ENCODE measurements at places on chromosomes 5 and 9.
A peak's percentile ranks its signal among the peaks of the same experiment; 100 is the strongest.

DNA sequence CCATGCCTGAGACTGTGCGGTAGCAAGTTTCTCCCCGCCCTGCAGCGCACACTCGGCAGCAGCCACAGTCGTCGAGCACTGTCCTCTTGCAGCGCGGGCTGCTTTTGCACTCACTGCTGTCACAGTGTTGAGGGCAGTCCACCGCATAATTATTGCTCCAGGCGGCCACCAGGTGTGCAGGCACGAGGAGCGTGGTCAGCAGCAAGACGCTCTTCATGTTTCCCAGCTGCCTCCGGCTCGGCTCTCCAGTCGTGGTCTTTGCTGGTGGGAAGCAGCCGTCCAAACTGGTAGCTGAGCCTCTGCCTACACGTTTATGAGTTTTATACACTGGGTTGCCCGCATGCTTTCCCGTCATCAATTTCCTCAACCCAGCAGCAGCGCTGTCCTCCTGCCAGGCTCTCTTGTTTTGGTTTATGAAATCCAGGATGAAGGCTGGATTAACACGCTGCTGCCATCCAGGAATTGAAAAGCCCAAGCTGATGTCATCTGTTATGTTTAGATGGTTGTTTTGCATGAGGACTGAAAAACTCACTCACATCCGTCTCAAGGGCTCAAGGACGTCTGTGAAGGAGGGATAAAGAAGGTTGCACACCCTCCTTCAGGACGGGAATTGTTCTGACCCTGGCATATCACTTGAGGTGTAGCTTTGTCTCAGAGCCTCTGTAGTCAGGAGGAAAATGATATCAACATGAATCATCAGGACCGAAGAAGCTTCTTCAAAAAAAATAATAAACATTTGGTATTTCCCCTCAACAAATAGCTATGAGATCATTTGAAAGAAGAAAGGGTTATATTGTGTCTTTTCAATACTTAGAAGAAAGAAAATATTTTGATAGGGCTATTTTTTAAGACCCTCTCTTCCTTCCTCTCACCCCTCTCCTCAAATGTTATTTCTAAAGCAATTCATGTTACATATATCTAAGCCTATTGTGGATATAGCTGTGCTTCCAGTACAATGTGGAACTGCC, at the start of gene ESM1:
Gene ESM1 (minus strand): TSS at position 293 of the 968 bp plus-strand sequence. CDS start 76 bp downstream, at position 217.
- peak; percentile 68 for DNase-seq

DNA sequence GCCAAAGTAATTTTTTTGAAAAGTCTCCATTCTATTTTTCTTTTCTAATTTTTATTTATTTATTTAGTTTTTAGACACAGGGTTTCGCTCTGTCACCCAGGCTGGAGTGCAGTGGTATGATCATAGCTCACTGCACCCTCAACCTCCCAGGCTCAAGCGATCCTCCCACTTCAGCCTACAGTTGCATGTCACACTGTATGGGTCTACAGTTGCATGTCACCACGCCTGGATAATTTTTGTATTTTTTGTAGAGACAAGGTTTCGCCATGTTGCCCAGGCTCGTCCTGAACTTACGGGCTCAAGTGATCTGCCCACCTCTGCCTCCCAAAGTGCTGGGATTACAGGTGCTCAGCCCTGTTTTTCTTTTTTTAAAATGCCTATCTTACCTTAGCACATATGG, 10.7 kb downstream of the FANCC start:
- no peak for DNase-seq

DNA sequence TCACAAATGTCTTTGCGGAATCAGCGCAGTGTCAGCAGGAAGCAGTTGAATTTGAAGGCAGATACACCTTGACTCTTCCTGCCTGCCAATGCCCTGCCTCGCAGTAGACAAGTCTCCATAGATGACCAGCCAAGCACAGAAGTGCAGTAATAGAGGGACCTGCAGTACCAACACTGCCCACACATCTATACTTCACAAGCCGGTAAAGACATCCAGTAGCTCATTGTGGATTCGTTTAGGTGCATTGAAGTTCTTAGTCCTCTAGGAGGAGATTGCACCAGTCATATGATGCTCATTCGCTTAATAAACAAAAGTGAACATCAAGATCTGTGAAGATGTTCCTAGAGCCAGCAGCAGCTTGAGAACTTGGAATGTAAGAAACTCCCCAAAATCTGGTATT, 7.1 kb upstream of the IFNA2 start:
- DNase-seq: peak; percentile 36

DNA sequence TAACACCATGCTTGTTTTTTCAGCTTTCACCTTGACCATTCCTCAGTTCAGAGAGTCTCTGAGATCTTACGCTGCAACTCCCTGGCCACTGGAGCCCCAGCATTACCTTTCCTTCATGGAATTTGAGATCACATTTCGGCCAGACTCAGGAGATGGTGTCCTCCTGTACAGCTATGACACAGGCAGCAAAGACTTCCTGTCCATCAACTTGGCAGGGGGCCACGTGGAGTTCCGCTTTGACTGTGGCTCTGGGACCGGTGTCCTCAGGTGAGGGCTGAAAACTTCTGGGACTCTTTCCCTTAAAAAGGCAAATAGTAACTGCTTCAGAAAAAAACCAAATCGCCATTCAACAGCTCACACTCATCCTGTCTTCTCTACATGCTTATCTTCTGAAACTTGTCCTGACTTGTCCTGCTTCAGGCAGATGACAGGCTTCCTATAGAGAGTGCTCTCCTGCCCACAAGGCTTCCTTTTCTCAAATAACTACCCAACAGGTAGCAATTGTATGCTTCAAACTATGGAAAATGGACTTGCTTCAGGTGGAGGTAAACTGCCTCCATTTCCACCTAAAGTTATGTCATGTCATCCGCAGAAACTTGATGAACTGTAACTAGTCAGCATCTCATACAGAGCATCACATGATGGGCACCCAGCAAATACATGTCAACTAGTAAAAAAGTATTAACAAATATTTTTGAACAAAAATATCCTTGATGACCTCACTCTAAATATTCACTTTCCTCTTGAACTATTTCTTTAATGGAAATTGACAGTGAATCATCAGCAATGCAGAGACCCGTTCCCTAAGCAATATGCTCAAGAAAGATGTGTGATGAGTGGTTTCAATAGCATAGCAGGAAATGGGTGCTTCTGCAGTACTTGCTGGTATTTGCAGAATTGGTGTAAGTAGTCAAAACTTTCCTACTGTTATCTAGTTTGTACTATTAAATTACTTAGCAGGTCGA, 129.2 kb downstream of the LIFR start:
- DNase-seq: peak; percentile 70

DNA sequence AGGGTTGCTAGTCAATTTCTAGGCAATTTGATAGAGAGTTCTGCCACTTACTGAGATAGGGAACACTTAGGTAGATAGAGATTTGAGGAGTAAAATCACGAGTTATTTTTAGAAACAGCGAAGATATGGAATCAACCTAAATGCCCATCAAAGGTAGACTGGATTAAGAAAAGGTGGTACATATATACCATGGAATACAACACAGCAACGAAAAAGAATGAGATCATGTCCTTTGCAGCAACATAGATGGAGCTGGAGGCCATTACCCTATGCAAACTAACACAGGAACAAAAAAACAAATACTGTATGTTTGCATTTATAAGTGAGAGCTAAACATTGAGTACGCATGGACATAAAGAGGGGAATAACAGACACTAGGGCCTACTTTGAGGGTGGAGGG, 9.7 kb downstream of the ELL2 start:
- DNase-seq: no peak

DNA sequence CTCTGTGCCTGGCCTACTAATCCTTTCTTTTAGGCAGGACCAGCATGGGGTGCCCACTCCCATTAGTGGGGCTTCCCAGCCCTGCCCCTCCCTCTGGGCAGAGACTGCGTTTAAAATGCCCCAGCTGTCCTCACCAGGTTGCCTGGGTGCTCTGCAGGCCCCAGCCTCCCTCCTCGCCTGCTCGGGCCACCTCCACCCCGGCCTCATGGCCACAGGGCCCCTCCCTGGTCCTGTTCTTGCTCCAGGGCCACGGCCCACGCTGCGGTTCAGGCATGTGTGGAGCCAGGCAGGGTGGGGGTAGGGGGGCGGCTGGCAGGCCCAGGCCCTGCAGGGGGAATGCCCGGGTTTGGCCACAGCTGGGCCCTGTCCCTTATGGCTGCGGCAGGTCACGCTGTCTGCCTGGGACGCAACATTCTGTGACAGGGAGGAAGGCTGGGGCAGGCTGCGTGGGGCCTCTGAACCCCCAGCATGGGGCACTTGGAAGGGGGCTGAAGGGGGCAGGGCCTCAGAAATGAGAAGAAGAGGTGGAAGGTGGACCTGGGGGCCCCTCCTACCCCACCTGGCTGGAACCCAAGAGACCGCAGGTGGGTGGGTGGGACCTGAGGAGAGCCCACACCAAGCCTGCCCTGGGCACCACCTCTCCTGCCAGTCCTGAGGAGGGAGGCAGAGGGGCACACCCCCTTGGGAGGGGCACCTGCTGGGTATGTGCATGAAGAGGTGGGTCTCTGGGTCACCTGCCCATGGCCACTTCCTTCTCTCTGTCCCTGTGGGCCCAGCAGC, at the start of gene LCN12:
Gene LCN12 (plus strand): TSS at position 733 of the 780 bp plus-strand sequence. CDS start 55 bp downstream, outside the sequence.
- DNase-seq: no peak

DNA sequence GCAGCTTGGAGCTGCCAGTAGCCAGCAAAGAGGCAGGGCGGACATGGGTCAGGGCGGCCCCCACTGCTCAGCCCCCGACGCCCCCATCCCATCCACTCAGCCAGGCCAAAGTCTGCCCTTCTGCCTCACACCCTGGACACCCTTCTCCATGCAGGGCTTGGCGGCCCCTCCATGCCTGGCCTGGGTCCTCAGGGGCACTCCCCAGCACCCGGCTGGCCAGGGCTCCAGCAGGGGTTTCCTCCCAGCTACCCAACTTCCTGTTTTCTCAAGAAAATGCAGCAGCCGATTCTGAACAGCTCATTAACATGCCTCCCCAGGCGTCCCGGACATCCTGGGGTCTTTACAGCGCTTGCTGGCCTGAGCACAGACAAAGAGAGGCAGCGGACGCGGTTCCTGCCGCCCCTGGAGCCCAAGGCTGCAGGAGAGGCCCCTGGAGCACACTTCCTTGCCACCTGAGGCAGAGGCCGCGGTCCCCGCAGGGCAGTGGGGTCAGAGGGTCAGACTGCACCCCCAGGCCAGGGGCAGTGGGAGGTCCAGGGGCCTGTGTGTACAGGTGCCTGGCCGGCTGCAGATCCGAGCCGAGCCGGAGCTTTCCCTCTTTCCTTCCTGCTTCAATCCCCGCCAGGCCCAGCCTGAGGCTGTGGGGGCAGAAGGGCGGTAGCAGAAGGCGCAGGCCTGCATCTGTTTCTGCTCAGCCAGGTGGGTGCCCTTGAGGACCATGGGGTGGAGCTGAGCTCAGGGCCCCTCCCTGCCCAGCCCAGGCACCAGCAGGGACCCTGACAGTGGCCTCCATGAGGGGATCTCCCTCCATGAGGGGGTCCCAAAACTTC, 18.7 kb upstream of the NRARP start:
- no peak for DNase-seq

DNA sequence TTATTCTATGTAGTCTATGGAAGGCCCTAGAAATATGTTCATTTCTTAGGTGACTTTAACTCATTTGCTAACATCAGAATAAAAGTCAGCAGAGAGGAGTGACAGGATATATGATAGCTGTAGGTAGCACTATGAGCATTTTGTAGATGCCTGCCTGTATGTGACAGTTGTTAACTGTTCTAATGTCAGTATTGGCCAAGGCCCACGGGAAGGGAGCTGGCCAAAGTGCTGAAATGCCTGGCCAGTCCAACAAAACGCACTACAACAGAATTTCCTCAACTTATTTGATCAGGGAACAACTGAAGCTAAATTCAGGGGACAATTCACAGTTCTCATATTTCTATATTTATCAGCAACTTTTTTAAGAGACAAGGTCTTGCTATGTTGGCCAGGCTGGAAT, 20.8 kb downstream of the SV2C start:
- peak; percentile 33 for DNase-seq

GRCh38 chr9:18795947-18796671, 236.9 kb downstream of the SAXO1 start:
- DNase-seq: peak; percentile 75

GRCh38 chr9:114276908-114277821, 45.7 kb upstream of the ORM1 start:
- DNase-seq: peak; percentile 94

DNA sequence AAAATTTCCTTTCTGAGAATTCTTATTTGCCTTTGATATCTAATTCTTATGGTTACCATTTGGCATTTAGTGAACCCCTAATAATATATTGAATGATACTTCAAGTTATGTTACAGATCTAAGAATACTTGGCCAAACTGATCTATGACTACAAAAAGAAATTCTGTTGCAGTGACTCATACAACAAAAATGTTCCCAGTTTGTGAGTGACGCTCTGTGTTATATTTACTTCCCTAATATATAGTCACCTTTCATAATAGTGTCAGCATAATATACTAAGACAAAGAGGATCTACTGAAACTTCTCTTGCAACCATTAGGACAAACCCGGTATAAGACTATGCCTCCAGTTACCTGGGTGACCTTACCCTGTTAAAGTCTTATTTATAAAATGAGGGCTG, 216.9 kb upstream of the TLX3 start:
- peak; percentile 83 for DNase-seq

- no peak for DNase-seq
Measured at GRCh38 chr5:139756971-139757370, 38.6 kb upstream of the PSD2 start.

DNA sequence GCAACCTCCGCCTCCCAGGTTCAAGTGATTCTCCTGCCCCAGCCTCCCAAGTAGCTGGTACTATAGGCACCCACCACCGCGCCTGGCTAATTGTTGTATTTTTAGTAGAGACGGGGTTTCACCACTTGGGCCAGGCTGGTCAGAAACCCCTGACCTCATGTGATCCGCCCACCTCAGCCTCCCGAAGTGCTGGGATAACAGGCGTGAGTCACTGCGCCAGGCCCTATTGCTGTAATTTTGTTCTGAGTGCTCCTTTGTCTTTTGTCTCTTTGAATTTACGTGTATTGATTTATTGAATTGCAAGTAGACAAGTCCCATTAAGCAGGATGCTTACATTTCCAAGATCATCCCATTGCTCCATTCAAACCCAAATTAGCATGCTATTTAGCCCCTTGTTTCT, 186.7 kb downstream of the MSX2 start:
- no peak for DNase-seq

DNA sequence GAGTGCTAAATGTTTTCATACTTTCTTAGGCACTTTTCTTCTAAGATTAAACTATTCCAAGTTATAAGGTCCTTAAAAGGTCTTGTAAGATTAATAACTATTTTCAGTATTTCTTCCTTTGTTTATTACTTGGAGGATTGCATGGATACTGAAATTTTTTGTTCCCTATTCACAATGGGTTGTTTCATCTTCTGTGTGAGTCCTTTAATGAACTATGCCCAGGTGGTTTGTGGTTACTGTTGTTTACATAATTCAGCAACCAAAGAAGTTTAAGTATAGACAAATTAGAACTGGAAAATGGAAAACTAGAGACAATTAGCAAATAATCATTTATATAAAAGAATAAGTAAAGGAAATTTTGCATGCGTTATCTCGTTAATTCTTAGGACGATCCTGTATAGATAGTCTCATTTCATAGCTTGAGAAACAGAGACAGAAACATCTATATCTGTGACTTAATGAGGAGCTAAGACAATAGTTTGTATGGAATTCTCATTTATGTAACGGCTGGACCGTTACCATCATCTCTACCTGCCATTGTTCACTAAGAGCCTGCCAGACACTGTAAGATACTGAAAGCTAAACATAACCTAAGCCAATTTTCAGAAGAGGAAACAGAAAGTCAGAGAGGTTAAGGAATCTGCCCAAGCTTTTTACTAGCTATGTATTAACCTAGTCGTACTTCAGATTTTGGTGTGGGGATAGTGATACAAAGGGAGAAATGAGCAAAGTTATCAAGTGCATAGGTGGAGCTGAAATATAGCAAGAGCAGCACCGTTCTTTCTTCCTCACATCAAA, 148.2 kb downstream of the PAM start:
- no peak for DNase-seq

Data from choroid plexus epithelial cell (primary cell).